Substantia nigra (tissue), 51 donors: ENCODE measurements at places on chromosomes 7 and 10.

- DNase-seq = no peak
Observed at GRCh38 chr10:49309691-49310411, 10.9 kb downstream of the C10orf71 start.

GRCh38 chr10:11810313-11810766, 12.8 kb upstream of the PROSER2 start:
- no peak for DNase-seq

- DNase-seq = no peak
Observed at GRCh38 chr10:49364051-49364450, 31.8 kb downstream of the DRGX start.

GRCh38 chr7:125218076-125218475, 288.5 kb upstream of the POT1 start:
- no peak for DNase-seq

DNA sequence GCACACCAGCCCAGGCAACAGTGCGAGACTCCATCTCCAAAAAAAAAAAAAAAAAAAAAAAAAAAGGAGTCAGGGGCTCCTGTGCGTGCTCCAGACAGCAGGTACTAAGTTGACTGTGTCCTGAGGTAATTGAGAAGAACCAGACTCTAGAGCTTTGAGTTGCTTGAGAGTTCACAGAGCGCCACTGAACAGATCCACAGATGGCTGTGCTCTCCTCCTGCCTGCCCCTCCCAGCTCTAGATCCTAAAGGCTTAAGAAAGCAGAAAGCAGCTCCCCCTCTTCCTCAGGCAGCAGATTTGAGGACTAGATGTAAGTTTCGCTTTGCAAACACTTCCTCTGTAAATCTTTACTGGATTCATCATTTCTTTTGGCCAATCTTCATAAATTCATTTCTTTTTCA, 38.7 kb downstream of the SHH start:
- no peak for DNase-seq

GRCh38 chr10:60387531-60387930, 2.1 kb downstream of the ANK3 start:
- no peak for DNase-seq

DNA sequence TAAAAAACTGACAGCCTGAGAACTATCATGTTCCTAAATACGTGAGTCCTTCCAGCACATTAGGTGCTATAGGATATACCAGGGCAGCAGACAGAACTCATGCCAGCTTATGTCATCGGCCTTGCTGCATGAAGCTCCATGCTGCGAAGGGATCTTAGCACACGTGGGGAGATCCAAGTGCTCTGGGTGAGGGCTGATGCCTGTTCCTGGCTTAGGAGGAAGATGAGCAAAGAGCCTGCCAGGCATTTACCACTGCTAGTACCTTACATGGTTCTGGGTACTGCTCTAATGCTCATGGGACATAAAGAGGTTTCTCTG, 43.2 kb downstream of the SVIL start:
- no peak for DNase-seq
